Astrocyte (in vitro differentiated cells and primary cell): ENCODE measurements at places on chromosomes 1 and 21. TPM values are rescaled to one million over a fixed set of nuclear protein-coding genes. Genes with fewer than 3 reads are reported as not detected.
A peak's percentile ranks its signal among the peaks of the same experiment; 100 is the strongest.

Gene IL19
- 0.23 TPM in 1 of 2 replicates, not detected in the other for total RNA-seq

Gene S100A8
- total RNA-seq, result not detected in 2 replicates

Gene HES4
- total RNA-seq, result 149 and 169 TPM in 2 replicates

Gene KIF17
- total RNA-seq, result 2.2 and 2.3 TPM in 2 replicates

Gene SH2D1B
- total RNA-seq, result not detected in 2 replicates

Gene PRR9
- 0.52 and 0.55 TPM in 2 replicates for total RNA-seq

Gene HAO2
- not detected in 2 replicates for total RNA-seq

Gene ZNF683
- total RNA-seq, result not detected in 2 replicates

Gene CFAP74
- not detected in 2 replicates for total RNA-seq

Gene SPRTN
- 13.6 and 15.9 TPM in 2 replicates for total RNA-seq

Gene VSIG8
- not detected in 2 replicates for total RNA-seq

Gene S100A14
- 0.38 and 0.57 TPM in 2 replicates for total RNA-seq

Gene PRAMEF10
- total RNA-seq, result not detected in 2 replicates

Gene GLMN
- 13.3 and 13.5 TPM in 2 replicates for total RNA-seq

Gene ITLN2
- total RNA-seq, result not detected in 2 replicates

DNA sequence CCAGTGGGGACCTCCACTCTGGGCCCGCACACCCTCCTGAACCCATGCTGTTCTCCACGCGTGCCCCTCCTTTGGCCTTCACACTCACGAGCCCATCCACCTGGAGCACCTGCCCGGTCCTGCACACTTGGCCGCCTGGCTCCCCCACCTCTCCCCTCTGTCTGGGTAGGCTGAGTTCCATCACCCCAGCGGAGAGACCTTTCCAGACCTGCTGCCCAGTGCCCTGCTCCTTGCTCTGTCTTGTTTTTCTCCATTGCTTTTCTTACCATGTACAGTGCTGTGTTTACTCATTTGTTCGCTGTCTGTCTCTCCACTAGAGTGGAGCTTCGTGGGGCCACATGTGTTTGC lies 351.0 kb upstream of the VAMP3 start:
- no peak for DNase-seq

- no peak for DNase-seq
Observed at GRCh38 chr1:118902299-118902698, 85.8 kb downstream of the TBX15 start.

- DNase-seq, result peak; percentile 83
Observed at GRCh38 chr21:45295576-45296365, 8.1 kb upstream of the POFUT2 start.

- no peak for DNase-seq
Observed at GRCh38 chr1:107840725-107841124, 124.3 kb downstream of the VAV3 start.

DNA sequence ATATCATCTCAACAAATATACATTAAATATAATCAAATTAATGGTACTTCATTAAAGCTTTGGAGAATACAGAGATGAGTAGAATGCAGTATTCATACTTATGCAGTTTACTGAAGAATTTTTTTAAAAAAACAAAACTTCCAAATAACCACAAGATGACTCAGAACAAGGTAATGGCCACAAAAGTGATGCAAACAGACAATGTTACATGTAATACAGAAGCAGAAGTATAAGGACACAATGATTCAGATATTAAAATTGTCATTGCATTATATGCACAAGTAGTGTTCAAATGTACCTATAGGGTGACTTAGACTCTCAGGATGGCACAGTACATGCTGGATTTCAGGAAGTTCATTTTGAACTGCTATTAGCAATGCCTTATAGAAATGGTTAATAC lies 227.2 kb upstream of the ST6GALNAC5 start:
- peak; percentile 10 for DNase-seq

GRCh38 chr1:245605480-245606156 lies 450.8 kb downstream of the KIF26B start:
- peak; percentile 84 for DNase-seq

DNA sequence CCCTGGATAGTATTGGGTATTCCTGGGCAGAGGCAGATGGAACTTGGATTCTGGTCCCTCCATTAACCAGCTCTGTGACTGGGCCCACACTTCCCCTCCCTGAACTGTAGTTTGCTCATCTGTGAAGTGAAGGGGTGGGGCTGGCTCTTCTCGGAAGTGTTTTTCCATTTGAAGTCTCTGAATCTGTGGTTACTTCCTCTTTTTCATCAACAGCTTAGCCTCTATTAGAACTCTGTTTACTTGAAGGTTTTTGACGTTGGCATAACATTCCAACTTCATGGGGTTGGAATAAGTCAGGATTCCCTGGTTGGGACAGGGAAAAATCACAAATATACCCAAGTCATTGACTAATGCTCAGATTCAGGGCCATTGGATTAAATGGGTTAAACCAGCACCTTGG lies 3.6 kb downstream of the KIAA0040 start:
- no peak for DNase-seq

- peak; percentile 18 for DNase-seq
Observed at GRCh38 chr1:42379794-42380585, 602 bp upstream of the RIMKLA start.

DNA sequence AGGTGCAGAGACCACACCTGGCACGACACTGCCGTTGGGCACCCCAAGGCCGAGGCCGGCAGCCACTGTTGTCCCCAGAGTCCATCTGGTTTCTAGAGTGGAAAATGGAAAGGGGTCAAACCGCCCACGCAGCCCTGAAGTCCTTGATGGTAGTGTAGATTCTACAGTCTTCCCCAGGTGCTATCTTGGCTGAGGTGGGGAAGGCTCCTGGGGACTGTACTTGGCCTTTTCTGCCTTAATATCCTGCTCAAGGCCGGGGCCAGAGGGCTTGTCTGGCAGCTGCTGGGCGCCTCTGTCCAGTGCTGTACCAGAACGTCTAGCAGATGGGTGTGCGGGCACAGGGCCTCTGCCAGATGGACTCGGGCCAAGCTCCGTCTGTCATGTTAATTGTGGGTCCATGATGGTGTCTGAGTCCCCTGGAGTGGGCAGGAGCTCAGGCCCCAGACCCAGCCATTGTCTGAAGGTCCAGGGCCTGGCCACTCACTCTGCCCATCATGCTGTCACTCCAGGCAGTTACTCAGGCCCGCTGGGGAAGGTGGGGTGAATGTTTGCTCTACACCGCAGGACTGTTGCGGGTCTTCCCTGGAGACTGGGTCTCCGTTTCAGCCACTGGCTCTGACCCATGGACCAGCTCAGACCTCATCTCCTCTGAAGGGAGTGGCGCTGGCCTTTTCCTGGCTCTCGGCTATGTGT lies 161.9 kb upstream of the COL6A1 start:
- DNase-seq, result no peak

DNA sequence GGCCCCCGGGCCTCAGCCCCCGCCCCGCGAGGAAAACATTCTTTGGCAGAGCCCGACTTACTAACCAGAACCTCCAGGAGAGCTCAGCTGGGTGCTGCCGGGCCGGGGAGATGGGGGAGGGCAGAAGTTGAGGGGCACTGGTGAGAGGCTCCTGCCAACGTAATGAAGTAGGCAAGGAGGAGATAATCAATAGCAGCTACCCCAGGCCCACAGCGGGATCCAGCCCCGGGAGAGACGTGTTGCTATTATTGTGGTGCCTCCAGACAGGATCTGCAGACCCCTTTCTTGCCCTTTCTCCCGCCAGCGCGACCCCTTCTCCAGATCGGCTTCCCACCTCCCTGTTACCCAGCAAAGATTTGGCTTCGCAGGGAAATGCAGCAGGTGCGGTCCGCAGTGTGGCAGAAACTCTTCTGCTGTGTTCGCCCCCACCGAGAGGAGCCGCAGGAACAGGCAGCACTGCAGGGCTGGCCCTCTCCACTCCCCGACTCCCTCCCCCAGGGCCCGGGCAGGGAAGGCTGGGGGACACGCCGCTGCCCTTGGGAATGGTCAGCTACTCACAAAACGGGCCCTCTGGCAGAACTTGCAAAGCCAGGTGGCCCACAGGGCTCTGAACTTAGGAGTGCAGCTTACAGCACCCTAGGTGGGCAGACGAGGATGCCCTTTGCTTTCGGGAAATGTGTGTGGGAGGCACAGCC lies 1.5 kb upstream of the KCNA2 start:
- no peak for DNase-seq

GRCh38 chr1:181551249-181551648 lies 67.9 kb downstream of the CACNA1E start:
- peak; percentile 23 for DNase-seq

DNA sequence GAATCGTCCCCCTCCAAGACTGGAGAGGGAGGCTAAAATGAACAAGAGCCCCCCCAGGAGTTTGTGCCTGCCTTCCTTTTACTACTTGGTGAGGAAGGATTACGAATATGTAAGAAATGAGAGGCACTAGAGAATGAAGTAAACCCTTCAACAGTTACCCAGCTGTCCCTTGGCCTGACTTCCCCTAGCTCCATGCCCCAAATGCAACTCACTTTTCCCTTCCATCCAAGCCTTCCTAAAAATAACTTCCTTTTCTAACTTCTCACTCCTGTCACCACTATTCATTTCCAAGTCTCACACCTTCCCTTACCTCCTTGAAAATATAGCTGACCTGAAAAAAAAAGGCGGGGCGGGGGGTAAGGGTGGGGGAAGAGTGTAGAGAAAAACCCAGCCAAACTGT lies 96.6 kb upstream of the HNRNPU start:
- no peak for DNase-seq

DNA sequence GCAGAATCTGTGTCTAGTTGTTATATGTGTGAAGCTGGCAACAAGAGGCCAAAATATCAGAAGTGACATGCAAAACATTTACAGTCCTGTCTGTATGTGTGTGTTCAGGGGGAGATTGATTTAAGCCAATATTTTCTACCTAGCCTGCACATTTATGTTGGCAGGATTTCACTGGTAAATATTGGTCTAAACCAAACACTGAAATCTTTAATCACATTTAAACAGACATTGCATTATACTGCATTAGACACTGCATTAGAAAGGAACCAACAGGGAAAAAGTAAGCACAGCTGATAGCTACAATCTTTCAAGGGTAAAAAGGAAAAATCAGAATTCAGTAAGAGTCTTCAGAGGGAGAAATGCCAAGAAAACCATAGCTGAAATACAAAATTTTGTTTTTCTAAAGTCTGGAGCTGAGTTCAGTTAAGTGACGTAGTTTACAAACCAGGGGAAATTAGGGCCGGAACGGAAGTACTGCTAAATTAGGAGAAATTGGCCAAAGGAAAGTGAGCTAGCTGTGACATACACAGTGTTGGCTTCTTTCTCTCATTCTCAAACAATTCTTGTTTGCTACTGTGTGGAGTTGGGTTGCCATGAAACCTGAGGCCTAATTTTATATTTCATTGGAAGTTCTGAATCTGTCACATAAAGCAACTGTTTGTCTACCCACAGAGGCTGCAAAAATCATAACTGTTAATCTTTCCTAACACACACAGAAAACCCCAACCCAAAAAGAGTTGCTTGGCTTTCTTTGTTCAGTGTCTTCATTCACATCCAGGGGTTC lies 217.3 kb upstream of the SGIP1 start:
- no peak for DNase-seq

- DNase-seq, result no peak
Observed at GRCh38 chr1:205584732-205585131, 47.1 kb downstream of the ELK4 start.

DNA sequence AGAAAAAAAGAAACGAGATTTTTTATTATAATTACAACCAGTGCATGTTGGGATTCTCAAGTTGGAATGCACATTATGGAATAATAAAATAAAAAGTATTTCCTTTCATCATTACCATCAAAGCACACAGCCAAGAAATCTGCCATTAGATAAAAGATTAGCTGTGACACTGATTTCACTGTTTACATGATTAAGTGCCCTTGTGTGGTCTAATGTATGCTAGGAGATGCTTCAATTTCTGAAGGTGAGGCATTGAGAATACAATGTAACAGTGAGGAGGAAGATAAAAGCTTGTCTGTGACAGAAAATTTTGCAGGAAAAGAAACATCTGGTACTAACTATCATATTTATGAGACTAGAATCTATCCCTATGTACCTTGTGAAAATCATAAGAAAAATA lies 409.7 kb upstream of the PRMT6 start:
- DNase-seq, result no peak

DNA sequence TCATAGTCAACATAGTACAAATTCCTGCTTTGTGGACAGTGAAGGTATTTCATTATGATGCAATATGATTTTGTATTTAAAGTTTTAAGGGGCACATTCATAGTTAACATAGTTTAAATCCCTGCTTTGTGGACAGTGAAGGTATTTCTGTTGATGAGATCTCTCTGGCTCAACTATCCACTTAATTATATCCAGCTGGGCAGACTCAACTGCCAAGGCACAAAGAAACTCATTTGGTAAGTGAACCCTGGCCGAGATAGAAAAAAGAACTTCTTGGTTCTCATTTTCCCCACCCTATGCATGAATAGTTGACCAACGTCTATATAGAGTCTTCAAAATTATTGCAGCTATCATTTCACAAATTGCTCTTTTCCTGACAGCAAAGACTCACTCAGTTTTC lies 1194.6 kb downstream of the NCAM2 start:
- no peak for DNase-seq

DNA sequence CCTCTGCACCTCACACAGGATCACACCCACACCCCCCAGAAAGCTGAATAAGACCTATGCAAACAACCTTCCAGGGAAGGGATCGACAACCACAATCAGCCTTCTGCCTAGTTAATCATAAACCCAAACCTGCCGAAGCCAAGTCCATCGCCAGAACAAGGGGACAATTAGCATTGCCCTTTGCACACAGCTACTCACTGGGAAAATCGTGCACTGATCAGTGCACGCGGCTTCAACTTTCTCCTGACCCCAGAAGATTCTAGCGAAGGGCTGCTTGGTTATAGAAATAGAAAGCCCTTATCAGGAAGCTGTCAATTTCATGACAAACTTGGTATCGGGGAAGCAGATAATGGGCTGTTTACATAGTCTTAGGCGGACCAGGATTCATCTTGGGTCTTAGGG lies 29.5 kb downstream of the RUNX1 start:
- DNase-seq, result no peak

DNA sequence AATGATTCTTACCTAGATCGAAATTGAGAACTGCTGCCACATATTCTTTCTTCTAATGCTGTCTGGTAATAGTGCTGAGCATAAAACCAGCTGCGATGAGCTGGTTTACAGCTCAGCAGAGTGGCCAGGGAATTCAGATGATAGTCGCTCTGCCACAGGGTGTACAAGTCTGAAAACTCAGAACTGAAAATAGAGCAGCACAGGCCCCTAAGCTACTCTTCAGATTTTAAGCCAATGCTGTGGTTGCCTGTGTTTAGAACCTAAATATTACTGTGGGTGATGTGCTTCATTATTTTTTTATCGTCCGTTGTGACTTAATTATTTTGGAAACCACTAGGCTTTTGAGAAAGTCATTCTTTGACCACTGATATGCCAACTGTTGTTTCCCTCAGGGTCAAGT lies 152.0 kb downstream of the ADGRL4 start:
- DNase-seq, result no peak

GRCh38 chr1:70993798-70994197 lies 53.8 kb downstream of the PTGER3 start:
- DNase-seq, result no peak

DNA sequence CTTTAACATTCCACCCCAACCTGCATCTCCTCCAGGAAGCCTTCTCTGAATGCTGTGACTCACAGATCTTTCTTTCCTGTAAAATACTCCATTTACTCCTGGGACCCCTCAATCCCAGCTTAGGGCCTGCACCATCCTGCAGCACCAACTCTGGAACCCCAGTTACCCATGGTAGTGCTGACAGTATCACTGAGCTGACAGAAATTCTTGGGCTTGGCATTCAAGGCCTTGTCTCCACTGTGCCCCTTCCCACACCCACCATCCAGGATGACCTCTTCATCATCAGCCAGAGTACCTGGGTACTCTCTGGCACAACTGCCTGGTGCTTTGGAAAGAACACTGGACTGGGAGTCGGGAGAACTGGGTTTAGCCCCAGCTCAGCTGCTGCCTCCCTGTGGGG lies 8.3 kb downstream of the CYB5RL start:
- no peak for DNase-seq
